Thymus (tissue), 14 donors: ENCODE measurements at places on chromosomes 1 and 21.

DNA sequence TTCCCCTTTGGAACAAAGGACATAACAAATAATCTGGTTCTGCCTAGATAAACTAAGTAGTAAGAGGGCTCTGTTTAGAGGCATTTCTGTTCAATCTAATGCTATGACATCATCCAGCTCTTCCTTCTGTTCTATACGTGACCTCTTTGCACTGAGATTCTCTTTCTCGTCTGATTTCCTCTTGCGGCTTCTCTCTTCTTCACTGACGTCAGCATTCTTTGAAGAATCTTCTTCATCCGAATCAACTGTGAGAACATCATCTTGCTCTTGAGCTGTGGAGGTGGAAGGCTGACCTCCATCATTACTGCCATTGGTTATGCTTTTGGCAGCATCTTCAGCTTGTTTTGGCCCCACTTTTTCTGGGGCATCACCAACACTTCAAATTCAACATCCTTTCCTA, 130.4 kb downstream of the HS2ST1 start:
- DNase-seq: peak; percentile 53

DNA sequence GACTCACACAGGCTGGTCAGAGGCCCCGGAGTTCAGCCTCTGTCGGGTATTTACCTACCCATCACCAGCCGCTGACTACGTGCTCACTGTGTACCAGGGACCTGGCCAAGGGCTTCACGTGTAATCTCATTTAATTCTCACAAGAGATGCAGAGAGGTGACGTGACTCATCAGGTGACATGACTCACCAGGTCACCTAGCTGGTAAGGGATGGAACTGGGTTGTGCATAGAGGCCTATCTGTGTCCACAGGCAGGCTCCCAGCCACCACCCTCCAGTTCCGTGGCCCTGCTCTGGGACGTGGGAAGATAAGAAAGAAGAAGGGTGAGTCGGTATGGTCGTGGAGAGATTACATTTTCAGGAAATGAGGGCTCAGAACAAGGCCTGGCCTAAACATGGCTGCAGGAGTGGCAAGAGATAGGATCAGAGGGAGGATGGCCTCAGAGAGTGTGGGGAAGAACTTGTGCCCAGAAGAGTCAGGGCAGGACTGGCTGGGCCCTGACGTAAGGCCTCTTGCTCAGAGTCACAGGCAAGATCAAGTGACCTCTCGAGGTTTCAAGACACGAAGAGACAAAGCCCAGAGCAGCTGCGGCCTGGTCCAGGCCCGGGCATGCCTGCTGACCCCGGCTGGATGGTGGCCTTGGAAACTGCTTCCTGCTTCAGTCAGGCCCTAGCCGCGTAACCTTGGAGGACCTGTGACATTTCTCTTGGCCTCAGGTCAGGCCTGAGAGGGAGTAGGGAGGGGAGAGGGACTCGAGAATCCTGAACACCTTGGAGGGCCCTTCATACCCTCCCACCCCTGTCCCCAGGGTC, 52.7 kb upstream of the WASF2 start:
- no peak for DNase-seq

DNA sequence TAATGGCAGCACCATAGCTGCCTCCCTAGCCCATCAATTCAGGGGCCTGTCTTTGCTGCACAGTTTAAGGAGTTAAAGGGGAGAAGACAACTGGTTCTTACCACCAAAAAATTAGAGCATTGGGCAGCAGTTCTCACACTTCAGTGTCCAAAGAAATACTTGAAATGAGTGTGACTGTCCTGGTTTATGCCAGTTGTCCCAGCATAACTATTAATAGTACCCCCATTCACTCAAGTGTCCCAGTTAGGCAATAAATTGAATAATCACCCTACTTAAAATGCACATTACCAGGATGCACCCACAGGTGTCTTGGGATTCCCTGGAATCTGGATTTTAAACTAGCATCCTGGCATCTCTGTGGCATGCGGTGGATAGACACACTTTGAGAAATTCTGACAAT, 51.1 kb downstream of the FAM163A start:
- DNase-seq: no peak

GRCh38 chr1:51558375-51558924, 39.4 kb upstream of the EPS15 start:
- no peak for DNase-seq

GRCh38 chr1:43704838-43705237, 2.5 kb upstream of the ST3GAL3 start:
- DNase-seq: no peak

DNA sequence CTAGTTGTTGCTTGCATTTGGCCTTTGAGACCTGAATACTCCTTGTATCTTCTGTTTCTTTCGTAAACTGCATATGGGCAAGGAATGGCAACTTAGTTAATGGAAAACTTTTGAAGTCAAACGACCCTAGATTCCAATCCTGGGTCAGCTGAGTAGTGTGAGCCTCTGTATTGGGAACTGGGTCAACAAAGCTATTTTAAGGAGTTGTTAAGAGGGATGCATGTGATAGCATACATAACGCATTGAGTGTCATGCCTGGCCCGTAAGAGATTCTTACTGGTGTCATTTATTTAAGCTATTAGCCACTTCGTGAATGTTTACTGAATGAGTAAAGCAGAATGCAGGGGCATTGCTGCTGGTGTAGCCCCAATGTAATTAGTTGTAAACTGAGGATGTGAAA, 340.1 kb downstream of the PAPPA2 start:
- DNase-seq: no peak

DNA sequence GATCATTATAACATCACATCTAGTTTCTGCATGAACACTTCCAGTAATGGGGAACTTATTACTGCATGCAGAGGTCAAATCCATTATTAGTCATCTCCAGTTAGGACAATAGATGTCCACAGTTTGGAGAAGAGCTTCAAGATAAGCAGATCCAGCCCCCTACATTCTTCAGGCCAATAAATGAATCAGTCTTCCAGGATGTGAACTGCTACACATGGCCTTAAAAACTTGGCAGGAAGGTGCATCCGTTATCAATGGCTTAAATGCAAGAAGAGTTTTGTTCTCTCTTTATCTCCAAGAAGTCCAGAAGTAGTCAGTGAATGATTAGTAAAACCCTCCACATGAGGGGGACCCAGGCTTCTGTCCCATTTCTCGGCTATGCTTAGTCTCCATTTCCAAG, 70.8 kb downstream of the DMRTA2 start:
- DNase-seq: no peak

DNA sequence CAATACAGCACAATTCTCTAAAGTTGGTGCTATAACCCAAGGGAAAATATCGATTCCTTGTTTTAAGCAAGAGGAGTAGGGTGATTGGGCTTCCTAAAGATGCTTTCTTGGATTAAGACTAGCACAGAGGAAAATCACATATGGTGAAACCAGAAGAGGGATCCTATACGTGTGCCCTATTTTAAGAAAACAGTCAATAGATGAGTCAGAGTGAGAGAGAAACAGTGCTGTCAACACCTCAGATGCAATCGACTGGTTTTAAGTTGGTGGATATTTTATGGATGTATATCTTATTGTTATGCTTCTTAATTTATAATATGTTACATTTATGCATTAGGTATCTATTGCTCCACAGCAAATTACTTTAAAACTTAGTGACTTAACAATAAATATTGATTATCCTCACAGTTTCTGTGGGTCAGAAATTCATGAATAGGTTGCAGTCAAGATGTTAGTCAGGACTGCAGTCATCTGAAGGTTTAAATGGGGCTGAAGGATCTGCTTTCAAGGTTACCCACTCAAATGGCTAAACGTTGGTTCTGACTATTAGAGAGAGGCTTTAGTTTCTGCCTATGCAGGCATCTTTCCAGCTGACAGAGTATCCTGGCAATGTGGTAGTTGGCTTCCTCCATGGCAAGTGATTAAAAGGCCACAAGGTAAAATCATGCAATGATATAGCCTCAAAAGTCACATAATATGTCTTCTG, 61.6 kb upstream of the DEPDC1 start:
- no peak for DNase-seq

DNA sequence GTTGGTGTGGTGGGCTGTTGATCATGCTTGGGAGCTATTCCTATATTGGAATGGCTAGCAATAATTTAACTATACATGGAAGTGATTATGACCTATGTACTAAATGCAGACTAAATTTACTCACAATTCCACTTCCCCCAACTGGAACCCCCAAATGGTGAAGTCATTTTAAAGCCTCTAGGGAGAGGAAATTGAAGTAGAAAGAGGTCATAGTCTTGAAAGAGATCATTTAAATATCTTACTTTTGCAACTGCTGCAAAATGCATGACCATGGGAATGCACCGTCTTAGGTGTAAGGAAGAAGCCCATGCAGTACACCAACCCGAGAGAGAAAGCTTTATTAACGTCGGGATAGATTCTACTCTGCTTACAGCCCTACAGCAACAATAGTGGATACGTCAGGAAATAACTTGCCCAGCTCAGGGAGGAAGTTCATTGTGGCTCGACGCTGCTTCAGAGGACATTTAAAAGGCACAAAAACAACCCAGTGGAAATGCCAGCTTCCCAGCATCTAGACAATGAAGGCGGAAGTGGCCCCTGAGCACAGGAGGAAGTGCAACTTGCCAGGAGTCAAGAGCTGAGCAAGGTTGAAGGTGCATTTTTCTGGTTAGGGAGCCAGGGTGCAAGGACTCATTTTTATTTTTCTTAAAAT, 26.5 kb downstream of the CYYR1 start:
- DNase-seq: no peak

DNA sequence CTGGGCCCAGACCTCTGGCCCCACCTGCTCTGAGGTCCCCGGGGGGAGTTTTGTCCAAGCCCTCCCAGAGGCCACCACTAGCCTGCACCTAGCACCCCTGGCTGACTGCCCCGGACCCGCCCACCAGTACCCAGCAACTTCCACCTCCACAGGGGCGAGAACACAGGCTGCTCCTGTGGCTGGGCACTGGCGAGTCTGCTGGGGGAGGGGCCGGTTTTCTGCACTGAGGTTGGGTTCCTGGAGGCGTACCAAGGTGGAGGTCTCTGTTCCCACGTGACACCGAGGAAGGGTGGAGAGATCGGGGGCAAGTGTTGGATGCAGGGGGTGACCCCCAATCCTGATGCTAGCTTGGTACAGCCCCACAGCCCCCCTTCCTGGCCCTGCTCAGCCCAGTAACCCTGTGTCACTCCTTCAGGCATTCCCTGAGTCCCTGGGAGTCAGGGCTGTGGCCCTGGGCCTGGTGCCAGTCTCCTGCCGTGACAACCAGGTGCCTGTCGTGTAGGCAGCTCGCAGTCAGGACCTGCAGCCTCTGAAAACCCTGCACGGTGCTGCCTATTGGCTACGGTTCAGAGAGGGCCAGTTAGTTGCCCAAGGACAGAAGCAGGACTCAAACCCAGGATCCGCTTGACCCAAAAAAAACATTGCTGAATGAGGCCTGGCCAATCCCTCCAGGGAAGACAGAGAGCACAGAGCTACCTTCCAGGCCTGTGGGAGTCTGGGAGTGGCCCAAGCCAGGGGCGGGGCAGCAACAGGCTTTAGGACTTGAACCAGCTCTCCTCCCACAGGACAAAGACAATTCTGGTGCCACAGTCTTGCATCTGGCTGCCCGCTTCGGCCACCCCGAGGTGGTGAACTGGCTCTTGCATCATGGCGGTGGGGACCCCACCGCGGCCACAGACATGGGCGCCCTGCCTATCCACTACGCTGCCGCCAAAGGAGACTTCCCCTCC, 3.1 kb downstream of the ESPN start:
- no peak for DNase-seq

GRCh38 chr1:2271841-2272655, 43.9 kb downstream of the SKI start:
- DNase-seq: no peak

DNA sequence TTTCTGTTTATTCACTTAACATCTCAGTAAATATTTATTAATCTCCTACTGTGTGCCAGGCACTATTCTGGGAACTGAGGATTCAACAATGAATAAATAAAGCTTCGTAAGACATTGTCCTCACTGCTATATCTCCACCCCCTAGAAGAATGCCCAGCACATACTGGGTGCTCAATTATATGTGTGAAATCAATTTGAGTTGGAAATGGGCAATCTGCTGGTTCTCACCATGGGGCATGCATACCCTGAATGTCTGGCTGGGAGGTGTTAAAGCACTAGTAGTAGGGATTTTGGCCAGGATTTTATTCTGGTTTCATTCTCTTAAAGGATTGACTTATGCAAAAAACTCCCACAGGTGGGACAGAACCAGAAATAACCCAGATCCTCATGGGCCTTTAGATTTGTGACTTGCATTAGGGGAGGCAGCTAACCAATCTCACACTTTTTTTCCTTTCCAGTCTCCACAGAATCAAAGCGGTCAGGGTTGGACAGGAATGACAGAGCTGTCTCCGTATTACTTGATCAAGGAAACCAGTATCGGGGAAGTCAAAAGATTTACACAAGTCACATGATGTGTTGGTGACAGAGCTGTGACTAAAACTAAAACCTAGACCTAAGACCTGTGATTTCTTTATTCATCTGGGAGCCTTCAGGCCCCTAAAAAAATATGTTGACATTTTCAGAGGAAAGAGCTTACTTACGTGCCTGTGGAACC, 12.8 kb downstream of the GFI1 start:
- DNase-seq: no peak

DNA sequence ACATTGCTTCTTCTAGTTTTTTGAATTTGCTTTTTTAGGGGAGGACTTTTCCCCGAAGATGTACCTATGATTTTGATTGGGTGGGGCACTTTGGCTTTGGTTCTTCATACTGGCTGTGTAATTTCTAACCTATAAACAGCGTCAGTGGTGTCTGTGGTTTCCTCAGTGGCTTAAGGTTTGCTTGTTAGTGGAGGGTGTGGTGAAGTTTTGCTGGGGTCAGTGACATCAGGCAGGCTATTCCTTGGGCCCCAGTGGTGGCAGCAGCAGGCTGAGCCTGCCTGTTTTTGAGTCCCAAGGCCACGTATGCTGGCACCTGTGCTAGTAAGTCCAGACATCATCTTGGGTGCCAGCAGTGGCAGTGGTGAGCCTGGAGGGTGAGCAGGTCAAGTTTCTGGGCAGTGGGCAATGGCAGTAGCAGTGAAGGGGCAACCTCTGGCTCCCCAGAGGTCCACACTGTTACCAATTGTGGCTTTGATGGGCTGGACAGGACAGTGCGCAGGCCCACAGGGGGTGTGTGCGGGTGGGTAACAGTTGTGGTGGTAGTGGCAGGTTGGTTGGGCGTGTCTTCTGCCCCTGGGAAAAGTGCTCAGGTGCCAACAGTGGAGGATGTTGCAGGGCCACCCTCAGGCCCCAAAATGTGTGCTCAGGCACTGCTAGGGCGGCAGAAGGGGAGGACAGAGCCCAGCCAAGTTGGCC, 54.9 kb upstream of the B3GALT2 start:
- DNase-seq: no peak

DNA sequence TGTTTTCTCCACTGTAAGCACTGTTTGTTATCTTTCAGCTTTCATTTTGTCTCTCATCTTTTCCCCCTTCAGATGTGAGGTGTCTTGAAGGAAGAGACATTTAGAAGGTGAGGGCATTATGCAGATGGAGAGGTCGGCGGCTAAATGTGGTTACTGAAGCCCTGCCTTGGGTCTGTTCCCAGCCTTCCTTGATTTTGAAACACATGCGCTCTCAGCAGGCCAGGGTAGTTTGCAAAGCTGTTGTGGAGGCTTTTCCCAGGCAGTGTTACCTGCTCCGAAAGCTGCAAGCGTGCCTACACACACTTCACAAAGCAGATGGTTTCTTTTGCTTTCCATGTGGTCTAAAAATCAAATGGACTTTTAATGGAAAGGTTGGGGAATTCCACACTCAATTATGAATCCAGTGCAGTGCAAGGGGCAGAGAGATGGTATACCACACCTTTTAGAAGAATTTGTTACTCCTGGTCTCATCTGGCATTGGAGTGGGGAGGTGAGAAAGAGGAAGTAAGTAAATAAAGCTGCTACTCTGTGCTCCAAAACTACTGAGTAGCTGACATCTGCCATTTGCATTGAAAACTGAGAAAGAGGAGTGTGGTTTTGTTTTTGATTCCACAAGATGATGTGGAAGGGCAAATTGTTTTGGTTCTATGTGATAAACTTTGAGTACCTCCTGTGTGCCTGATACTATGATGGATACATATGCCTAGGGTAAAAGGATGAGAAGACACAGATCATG, 91.9 kb downstream of the NFIA start:
- DNase-seq: no peak
